Subcutaneous preadipocyte (primary cell): ENCODE measurements at places on chromosomes 12 and 14. TPM values are rescaled to one million over a fixed set of nuclear protein-coding genes. Genes with fewer than 3 reads are reported as not detected.

GPR68 gene
- 2.2 and 6.6 TPM in 2 replicates for total RNA-seq

CYP46A1 gene
- under 0.01 and 0.37 TPM in 2 replicates for total RNA-seq

ACOT6 gene
- total RNA-seq = not detected in 2 replicates

CBX5 gene
- total RNA-seq = 34.5 and 49.1 TPM in 2 replicates

TMEM229B gene
- 0.20 and 0.37 TPM in 2 replicates for total RNA-seq

APPL2 gene
- 34.5 and 37.9 TPM in 2 replicates for total RNA-seq

GALNT16 gene
- 2.3 and 3.3 TPM in 2 replicates for total RNA-seq

EP400 gene
- 11.4 and 15.2 TPM in 2 replicates for total RNA-seq

MYO1A gene
- 0.73 TPM in 1 of 2 replicates, not detected in the other for total RNA-seq

OR8S1 gene
- total RNA-seq = not detected in 2 replicates

KRT6A gene
- 0.78 TPM in 1 of 2 replicates, not detected in the other for total RNA-seq

IFNG-AS1 gene
- not detected in 2 replicates for total RNA-seq

ANAPC7 gene
- 33.1 and 39.1 TPM in 2 replicates for total RNA-seq

LRFN5 gene
- total RNA-seq = 1.4 and 6.6 TPM in 2 replicates

GCH1 gene
- 0.73 and 1.2 TPM in 2 replicates for total RNA-seq

CLEC4D gene
- not detected in 2 replicates for total RNA-seq

HPD gene
- total RNA-seq = 0.39 and 1.5 TPM in 2 replicates

CACNA2D4 gene
- 0.20 and 1.8 TPM in 2 replicates for total RNA-seq

USP15 gene
- 58.1 and 60.8 TPM in 2 replicates for total RNA-seq

SYNJ2BP gene
- total RNA-seq = 12.5 and 16.2 TPM in 2 replicates

SIX4 gene
- total RNA-seq = 3.3 and 10.8 TPM in 2 replicates

KLRG1 gene
- total RNA-seq = 1.1 and 2.0 TPM in 2 replicates

GDF3 gene
- not detected in 2 replicates for total RNA-seq

KSR2 gene
- total RNA-seq = under 0.01 TPM in 2 replicates

KRT1 gene
- not detected in 2 replicates for total RNA-seq

OR6C2 gene
- not detected in 2 replicates for total RNA-seq

FAM181A gene
- total RNA-seq = not detected in 2 replicates

GLIPR1L1 gene
- not detected in 2 replicates for total RNA-seq

ANO2 gene
- total RNA-seq = not detected in 2 replicates
